ENCODE measurements at places on chromosomes 16 and 17. TPM values are rescaled to one million over a fixed set of nuclear protein-coding genes. Genes with fewer than 3 reads are reported as not detected.

DNA sequence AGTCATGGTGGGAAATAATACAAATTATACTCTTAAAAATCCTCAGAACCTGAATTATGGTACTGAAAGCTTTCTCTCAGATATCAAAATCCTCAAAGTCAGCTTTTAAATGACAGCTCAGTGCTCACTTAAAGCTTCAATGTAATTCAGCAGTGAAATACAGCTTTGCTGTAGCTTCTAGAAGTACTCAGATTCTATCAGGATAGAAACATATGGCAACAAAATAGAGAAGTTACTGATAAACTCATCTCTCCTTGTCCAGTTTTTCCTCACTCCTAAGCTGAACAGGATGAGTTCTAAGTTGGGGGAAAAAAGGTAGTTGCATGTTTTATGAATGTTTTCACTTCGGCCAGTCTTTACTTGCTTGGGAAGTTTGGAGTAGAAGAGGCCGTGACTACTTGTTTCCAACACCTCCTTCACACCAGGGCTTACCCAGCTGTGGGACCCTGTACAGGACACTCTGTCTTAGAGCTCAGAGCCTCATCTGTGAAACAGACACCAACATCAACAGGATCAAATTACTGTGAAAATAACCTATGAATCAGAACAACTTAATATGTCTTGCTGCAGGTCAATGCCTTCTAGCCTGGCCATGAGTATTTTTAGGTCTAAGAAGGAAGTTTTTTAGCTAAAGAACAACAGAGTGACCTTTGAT lies 30.2 kb downstream of the OGFOD1 start:
- DNase-seq: no peak

GRCh38 chr16:89139907-89140361 lies 31.6 kb upstream of the CDH15 start:
- no peak for DNase-seq

MEIOC gene
- total RNA-seq: not detected

CIAO2B gene
- total RNA-seq: 127 TPM

CEMP1 gene
- total RNA-seq: not detected
